DMS 273 treated with DMSO at 0.1 percent for 48 hours (cell line): ENCODE measurements at places on chromosomes 13 and 19.

DNA sequence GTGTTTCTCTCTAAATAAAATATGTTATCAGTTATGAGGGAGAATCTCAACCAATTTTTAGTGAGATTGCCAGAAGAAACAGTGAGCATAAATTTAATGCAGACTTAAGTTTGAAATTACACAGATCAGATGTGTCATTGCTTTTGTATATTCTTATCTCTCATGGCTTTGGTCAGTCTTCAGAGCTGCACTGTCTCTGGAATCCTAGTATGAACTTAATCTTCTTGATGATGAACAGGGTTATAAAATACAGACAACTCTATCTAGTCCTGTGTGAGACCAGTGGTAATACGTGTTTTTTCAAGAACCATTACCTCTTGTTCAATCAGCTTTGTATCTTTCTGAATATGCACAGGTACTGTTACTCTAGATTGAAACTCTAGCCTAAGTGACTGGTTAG lies 528.0 kb downstream of the DACH1 start:
- no peak for DNase-seq

DNA sequence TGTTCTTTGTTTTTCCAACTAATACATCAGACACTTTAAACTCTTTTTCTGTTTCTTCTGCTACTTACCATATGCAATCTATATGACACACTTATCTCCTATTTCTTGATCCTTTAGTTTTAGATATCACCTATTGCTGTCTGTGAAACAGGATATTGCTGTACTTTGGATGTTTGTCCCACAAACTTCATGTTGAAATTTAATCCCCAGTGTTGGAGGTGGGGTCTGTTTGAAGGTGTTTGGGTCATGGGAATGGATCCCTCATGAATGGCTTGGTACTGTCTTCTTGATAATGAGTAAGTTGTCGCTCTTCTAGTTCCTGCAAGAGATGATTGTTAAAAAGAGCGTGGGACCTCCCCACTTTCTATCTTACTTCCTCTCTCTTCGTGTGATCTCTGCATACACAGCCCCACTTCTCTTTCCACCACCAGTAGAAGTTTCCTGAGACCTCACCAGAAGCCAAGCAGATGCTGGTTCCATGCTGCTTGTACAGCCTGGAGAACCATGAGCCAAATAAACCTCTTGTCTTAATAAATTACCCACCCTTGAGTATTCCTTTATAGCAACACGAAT lies 244.2 kb downstream of the NHLRC3 start:
- no peak for DNase-seq

DNA sequence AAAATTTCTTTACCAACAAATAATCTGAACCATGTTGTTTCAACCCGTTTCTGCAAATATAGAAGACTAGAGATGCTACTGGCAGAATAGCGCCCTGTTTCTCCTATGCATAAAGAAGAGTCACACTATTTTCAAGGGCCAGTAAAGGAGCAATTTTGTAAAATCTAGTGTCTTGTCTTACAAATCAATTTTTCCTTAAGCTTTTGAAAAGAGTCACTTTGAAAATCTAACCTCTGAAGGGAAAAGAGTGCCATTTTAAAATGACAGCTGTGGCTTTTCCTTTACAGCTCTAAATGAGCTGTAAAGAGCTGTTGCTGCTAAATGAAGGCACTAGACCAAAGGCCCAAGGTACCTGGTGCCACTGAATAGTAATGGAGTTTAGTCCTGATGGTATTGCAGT lies 16.9 kb upstream of the GTF2F2 start:
- DNase-seq, result no peak

DNA sequence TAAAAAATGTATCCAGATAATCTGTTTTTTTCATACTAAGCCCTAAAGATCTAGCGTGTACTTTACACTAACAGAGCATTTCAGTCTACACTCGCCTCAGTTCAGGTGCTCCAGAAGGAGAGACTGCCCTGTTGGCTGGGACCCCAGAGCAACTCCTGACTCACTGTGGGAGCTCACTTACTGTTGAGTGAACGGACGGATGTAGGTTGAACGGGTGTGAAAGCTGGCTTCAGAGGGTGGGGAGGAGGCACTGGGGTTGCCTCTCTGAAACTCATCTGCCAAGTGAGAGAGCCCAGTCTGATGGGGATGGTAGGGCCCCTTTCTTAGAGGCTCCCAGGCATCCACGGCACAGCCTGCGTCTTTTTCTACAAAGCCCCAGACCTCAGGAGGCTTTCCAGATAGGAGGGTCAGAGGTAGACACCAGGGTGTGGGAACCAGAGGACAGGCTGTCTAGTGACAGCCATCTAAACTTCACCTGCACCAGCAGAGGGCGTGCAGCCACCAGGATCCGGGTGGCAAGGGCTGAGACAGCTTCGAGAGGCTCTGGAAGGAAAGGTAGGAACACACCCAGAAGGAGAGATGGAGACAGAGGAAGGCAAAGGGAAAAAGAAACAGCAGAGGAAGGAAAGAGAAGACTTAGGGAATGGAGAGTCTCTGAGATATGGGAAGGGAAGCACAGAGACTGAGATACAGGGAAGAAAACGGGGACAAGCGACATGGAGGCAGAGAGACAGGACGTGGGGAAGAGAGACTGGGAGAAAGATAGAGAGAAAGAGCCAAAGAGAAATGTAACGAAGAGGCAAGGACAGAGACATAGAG lies 3.7 kb downstream of the KASH5 start:
- DNase-seq, result peak; percentile 64

GRCh38 chr13:95553581-95554385 lies 1.3 kb downstream of the CLDN10 start:
- no peak for DNase-seq

- DNase-seq, result no peak
Observed at GRCh38 chr13:34254366-34254765, 436.4 kb downstream of the RFC3 start.

GRCh38 chr19:15253061-15253460 lies 20.8 kb upstream of the EPHX3 start:
- DNase-seq, result peak; percentile 31
